ENCODE measurements at places on chromosomes 4 and X.

DNA sequence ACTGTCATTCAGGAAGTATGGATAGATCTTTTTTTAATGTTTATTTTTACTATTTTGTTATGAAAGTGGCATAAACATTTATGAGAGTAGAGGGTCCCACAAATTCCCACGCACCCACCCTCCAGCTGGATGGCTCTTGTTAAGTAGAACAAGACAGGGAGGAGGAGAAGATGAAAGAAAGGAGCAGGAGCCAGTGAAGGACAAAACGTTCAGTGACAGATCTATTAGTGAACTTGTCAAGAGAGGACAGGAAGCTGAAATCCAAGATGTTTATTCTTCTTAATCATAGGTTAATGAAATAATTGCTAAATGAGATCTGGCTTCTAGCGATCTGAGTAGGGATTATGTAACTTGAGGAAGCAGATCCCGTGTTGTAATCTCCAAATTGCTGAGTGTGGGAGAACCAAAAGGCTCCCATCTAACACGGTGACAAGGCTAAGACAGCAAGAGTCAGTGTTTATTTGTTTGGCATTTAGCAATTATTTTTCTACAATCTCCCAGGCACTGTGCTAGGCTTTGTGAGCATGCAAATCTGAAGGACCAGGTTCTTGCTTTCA is 162.5 kb downstream of the SHROOM3 start:
- no peaks in the 10 kb centered on the region for H3K27me3 ChIP-seq
- H3K4me1 ChIP-seq = no peaks in the 10 kb centered on the region
- DNase-seq = no peak
- H3K4me3 ChIP-seq = no peak overlapping the region
- no peak overlapping the region for H3K27ac ChIP-seq

DNA sequence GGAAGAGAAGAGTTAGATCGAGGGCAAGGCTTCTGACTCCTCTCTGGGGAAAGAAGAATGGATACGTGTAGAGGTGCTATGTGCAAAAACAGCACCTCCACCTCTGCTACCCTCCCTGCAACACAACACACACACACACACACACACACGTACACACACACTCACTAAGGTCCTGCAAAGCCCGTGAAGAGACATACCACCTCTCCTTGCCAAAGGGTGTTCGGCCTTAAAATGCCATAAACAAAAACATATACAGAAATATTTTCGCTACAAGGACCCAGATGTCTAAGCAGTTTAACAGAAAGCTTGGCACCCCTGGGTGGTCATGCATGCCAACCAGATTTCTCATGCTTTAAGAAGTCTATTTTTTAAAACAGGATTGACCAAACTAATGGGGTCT is 1.5 kb downstream of the TIFA start:
- peaks cover 32% of the 10 kb centered on the region for H3K4me1 ChIP-seq
- no peak overlapping the region for H3K27ac ChIP-seq

GRCh38 chr4:112083587-112084347 is 61.5 kb upstream of the FAM241A start:
- no peak overlapping the region for H3K4me3 ChIP-seq
- no peaks in the 10 kb centered on the region for H3K4me1 ChIP-seq
- no peak for DNase-seq
- H3K36me3 ChIP-seq = no peaks in the 10 kb centered on the region
- no peaks in the 10 kb centered on the region for H3K27me3 ChIP-seq
- H3K27ac ChIP-seq = no peak overlapping the region

DNA sequence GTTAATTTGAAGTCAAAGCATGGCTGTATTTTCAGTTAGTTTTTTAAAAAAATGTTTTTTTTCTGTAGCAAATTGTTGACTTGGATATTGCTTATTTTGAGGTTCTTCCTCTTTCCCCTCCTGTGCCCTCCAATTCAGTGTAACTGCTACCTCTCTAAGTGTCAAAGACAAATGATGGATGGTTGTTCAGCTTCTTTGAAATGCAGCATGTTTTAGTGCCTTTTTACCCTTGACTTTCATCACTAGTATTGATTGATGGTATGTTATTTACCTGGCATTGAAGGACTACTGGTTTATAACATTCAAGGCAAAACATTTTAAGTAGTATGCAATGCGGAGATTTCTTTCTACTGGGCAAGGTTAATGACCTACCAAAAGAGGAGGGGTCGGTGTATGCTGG is 281.0 kb upstream of the FAT1 start:
- H3K4me1 ChIP-seq = no peaks in the 10 kb centered on the region
- no peak overlapping the region for H3K27ac ChIP-seq

GRCh38 chrX:14865201-14865600 is 7.7 kb downstream of the FANCB start:
- H3K36me3 ChIP-seq = no peaks in the 10 kb centered on the region
- no peaks in the 10 kb centered on the region for H3K4me1 ChIP-seq
- DNase-seq = no peak
- no peak overlapping the region for H3K27ac ChIP-seq

- H3K27me3 ChIP-seq = peaks cover 17% of the 10 kb centered on the region
- no peak overlapping the region for H3K27ac ChIP-seq
- H3K4me1 ChIP-seq = peaks cover 15% of the 10 kb centered on the region
- no peak overlapping the region for H3K4me3 ChIP-seq
These were observed 942 bp upstream of the APLN start for GRCh38 chrX:129655547-129656249.

GRCh38 chrX:136207546-136207945 is 43.7 kb downstream of the MAP7D3 start:
- no peaks in the 10 kb centered on the region for H3K27me3 ChIP-seq
- no peak overlapping the region for H3K27ac ChIP-seq
- peaks cover 23% of the 10 kb centered on the region for H3K4me1 ChIP-seq
- no peak overlapping the region for H3K4me3 ChIP-seq

GRCh38 chrX:47093248-47093647 is 15.0 kb downstream of the RGN start:
- DNase-seq = no peak
- no peak overlapping the region for H3K4me3 ChIP-seq
- H3K27me3 ChIP-seq = no peaks in the 10 kb centered on the region

- no peaks in the 10 kb centered on the region for H3K4me1 ChIP-seq
- no peaks in the 10 kb centered on the region for H3K27me3 ChIP-seq
- no peak for DNase-seq
These were observed 14.5 kb downstream of the HMGB2 start for GRCh38 chr4:173319696-173320095.

DNA sequence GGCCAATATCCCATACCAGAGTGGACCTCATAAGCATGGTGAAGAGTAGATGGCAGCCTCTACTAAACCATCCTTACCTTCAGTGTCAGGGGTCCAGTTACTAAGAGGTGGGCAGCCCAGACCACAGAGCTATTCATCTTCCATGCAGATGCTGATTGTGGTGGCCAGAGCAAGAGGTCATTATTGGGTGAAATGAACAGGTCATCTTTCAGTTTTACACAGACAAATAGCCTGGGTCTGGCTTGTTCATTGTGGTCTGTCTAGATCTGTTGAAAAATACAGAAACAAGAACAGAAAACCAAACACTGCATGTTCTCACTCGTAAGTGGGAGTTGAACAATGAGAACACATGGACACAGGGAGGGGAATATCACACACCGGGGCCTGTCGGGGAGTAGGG is 71.3 kb downstream of the PAK3 start:
- H3K27me3 ChIP-seq = no peaks in the 10 kb centered on the region
- no peaks in the 10 kb centered on the region for H3K36me3 ChIP-seq
- H3K27ac ChIP-seq = no peak overlapping the region
- no peak for DNase-seq

DNA sequence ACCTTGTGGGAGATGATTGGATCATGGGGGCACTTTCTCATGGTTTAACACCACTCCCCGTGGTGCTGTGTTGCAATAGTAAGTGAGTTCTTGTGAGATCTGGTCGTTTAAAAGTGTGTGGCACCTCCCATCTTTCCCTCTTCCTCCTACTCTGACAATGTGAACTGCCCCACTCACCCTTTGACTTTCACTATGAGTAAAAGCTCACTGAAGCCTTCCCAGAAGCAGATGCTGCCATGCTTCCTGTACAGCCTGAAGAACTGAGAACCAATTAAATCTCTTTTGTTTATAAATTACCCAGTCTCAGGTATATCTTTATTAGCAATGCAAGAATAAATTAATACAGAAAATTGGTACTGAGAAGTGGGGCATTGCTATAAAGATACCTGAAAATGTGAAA is 509.6 kb upstream of the CT83 start:
- no peak for DNase-seq
- H3K27ac ChIP-seq = no peak overlapping the region
- H3K27me3 ChIP-seq = no peaks in the 10 kb centered on the region
- no peak overlapping the region for H3K4me3 ChIP-seq

- DNase-seq = no peak
- no peak overlapping the region for H3K27ac ChIP-seq
- no peaks in the 10 kb centered on the region for H3K36me3 ChIP-seq
- H3K4me3 ChIP-seq = no peak overlapping the region
- H3K4me1 ChIP-seq = no peaks in the 10 kb centered on the region
- H3K27me3 ChIP-seq = no peaks in the 10 kb centered on the region
These were observed 8.1 kb upstream of the STS start for GRCh38 chrX:7139202-7140081.

DNA sequence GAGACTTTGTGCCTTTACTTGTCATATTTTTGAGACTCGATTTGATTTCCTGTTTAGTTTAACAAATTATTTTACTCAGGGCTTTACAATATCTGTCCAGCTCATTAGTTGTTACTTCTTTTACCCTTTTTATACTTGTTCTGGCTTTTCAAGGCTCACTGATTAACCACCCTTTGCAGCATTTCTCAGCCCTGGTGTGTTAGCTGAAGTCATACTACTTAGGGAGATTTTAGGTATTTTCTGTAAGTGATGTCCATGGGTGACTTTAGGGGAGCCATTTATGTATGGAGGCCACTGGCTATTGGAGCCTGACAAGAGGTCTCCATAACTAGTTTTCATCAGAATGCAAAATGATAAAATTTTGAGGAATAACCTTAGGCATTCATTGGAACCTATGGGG is 147.2 kb downstream of the RPA4 start:
- H3K4me1 ChIP-seq = no peaks in the 10 kb centered on the region
- H3K27ac ChIP-seq = no peak overlapping the region
- H3K27me3 ChIP-seq = no peaks in the 10 kb centered on the region
- H3K4me3 ChIP-seq = no peak overlapping the region
- H3K36me3 ChIP-seq = no peaks in the 10 kb centered on the region

- no peak overlapping the region for H3K4me3 ChIP-seq
- H3K36me3 ChIP-seq = peaks cover 10% of the 10 kb centered on the region
- H3K27ac ChIP-seq = no peak overlapping the region
- no peaks in the 10 kb centered on the region for H3K4me1 ChIP-seq
These were observed 51.1 kb upstream of the NUDT6 start for GRCh38 chr4:122973465-122973864.

- no peaks in the 10 kb centered on the region for H3K36me3 ChIP-seq
- H3K27ac ChIP-seq = no peak overlapping the region
- DNase-seq = no peak
- no peaks in the 10 kb centered on the region for H3K27me3 ChIP-seq
- H3K4me3 ChIP-seq = no peak overlapping the region
These were observed 28.2 kb upstream of the TLR2 start for GRCh38 chr4:153655928-153656327.

DNA sequence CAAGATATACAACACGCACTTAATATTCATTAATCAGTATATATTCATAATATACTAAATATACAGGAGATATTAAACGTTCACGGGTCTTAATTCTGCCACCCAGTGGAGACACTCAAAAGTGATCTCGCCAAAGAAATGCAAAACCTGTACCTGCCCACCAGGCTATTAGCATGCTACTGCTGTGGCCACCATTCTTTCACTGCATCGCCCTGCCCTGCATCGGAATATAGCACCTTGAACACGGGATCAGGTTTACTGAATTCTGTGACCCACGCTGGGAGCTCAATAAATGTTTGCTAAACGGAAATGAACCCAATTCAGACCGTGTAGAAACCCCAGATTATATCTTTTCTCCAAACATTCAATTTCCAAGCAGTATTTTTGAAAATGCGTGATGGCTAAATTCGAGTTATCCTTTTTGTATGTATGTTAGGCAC is 840 bp upstream of the CLCN3 start:
- H3K27me3 ChIP-seq = no peaks in the 10 kb centered on the region
- H3K4me3 ChIP-seq = peak overlapping the region; percentile 63
- DNase-seq = peak; percentile 83
- peaks cover 9% of the 10 kb centered on the region for H3K4me1 ChIP-seq
- no peaks in the 10 kb centered on the region for H3K36me3 ChIP-seq

DNA sequence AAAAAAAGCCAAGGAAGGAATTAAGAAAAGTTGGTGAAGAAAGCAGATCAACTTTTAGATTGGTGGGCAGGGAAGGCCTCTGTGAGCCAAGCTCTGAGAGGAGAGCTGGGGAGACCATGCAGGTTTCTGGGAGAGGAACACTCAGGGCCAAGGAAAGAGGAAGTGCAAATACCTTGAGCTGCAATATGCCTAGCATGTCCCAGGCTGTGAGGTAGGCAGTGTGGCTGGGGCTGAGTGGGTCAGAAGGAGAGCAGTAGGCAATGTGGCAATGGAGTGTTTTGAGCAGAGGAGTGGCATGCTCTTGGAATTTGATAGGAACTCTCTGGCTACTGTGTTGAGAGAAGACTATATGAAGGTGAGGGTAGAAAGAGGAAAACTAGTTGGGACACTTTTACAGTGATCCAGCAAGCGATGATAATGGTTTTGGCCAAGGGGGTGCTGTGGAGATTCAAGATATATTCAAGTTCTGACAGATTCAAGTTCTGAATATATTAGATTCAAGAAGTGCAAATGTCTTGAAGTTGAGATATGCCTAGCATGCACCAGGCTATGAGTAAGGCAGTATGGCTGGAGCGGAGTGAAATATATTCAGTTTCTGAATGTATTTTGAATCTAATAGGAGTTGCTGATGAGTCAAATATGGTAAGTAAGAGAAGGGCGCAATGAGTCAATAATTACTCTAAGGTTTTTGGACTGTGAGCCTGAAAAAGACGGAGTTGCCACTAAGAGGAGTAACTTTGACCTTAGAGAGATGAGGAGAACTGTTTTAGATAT is 172.5 kb downstream of the CAMK2D start:
- H3K27ac ChIP-seq = no peak overlapping the region
- peaks cover 7% of the 10 kb centered on the region for H3K4me1 ChIP-seq

- no peaks in the 10 kb centered on the region for H3K27me3 ChIP-seq
- H3K4me3 ChIP-seq = no peak overlapping the region
- DNase-seq = no peak
- H3K36me3 ChIP-seq = no peaks in the 10 kb centered on the region
- no peaks in the 10 kb centered on the region for H3K4me1 ChIP-seq
These were observed 28.6 kb upstream of the OGT start for GRCh38 chrX:71504346-71504745.

GRCh38 chr4:77431546-77431945 is 174.1 kb upstream of the CXCL13 start:
- DNase-seq = no peak
- no peak overlapping the region for H3K4me3 ChIP-seq
- no peaks in the 10 kb centered on the region for H3K36me3 ChIP-seq
- H3K27ac ChIP-seq = no peak overlapping the region

GRCh38 chr4:28221536-28221935 is 1360.9 kb downstream of the STIM2 start:
- no peak overlapping the region for H3K27ac ChIP-seq
- no peaks in the 10 kb centered on the region for H3K4me1 ChIP-seq
- no peaks in the 10 kb centered on the region for H3K27me3 ChIP-seq
